ENCODE measurements at places on chromosomes 16 and 17.
A peak's percentile ranks its signal among the peaks of the same experiment; 100 is the strongest.

GRCh38 chr17:57366558-57367351, 110.4 kb downstream of the MSI2 start:
- no peak overlapping the region for H3K27ac ChIP-seq
- no peak overlapping the region for H3K4me3 ChIP-seq
- no peaks in the 10 kb centered on the region for H3K4me1 ChIP-seq
- no peaks in the 10 kb centered on the region for H3K36me3 ChIP-seq
- H3K27me3 ChIP-seq: no peaks in the 10 kb centered on the region

DNA sequence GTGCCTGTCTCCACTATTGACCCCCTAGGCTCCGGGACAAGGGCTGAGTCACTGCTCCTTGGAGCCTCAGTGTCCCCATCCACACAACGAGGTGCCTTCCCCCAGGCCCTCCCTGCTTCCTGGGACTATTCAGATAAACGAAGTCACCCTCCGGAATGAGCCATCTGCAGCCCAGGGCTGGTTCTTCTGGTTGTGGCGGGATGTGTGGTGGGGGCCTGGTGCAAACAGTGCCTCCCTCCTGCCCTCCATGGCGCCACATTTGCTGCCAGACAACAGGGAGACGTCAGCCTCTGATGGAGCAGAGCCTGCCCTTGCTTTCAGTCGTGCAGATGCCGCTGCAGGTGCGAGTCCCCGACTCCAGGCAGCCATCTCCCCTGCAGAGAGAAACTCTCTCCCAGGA, 5.1 kb upstream of the KRT16 start:
- no peak overlapping the region for H3K4me3 ChIP-seq
- H3K36me3 ChIP-seq: no peaks in the 10 kb centered on the region
- DNase-seq: no peak
- no peak overlapping the region for H3K27ac ChIP-seq
- H3K27me3 ChIP-seq: peaks cover 4% of the 10 kb centered on the region

GRCh38 chr16:47995354-47995753, 160.4 kb downstream of the ABCC12 start:
- no peak for DNase-seq
- no peak overlapping the region for H3K4me3 ChIP-seq
- H3K27ac ChIP-seq: no peak overlapping the region
- H3K4me1 ChIP-seq: no peaks in the 10 kb centered on the region
- H3K36me3 ChIP-seq: no peaks in the 10 kb centered on the region

GRCh38 chr17:45073414-45074070, 12.4 kb downstream of the NMT1 start:
- peak overlapping the region; percentile 60 for H3K27ac ChIP-seq
- peaks cover 8% of the 10 kb centered on the region for H3K36me3 ChIP-seq
- H3K4me1 ChIP-seq: peaks cover 8% of the 10 kb centered on the region
- peak; percentile 25 for DNase-seq
- no peaks in the 10 kb centered on the region for H3K27me3 ChIP-seq

DNA sequence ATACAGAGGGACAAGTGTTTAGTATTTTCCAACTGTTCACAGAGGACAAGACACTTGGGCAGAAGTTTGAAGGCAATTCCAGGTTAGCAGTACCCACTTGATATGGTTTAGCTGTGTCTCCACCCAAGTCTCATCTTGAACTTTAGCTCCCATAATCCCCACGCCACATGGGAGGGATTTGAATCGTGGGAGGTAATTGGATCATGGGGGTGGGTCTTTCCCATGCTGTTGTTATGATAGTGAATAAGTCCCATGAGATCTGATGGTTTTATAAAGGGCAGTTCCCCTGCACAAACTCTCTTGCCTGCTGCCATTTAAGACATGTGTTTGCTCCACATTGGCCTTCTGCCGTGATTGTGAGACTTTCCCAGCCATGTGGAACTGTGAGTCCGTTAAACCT, 668.9 kb downstream of the MAF start:
- no peaks in the 10 kb centered on the region for H3K4me1 ChIP-seq
- DNase-seq: no peak
- no peaks in the 10 kb centered on the region for H3K27me3 ChIP-seq
- no peak overlapping the region for H3K4me3 ChIP-seq

GRCh38 chr16:80060470-80060869, 459.9 kb upstream of the MAF start:
- H3K36me3 ChIP-seq: no peaks in the 10 kb centered on the region
- H3K4me3 ChIP-seq: no peak overlapping the region
- peaks cover 6% of the 10 kb centered on the region for H3K4me1 ChIP-seq
- H3K27me3 ChIP-seq: no peaks in the 10 kb centered on the region
- H3K27ac ChIP-seq: no peak overlapping the region

DNA sequence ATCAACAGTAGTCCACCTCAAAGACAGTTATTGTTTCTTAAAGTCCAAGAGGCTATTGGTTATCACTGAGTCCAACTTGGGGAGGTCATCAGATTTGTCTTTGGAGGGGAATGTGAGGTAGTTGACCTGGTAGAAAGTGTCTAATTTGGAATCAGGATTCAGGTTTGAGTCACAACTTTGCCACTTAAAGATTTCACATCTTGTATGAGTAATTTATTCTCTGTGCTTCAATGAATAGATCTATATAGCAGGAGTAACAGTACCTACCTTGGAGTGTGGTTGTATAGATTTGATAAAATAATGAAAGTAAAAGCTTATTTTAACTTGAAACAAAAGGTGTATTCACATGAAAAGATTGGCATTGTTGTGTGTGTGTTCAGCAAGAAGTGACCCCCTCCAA, 119.3 kb upstream of the TBX2 start:
- no peaks in the 10 kb centered on the region for H3K27me3 ChIP-seq
- H3K36me3 ChIP-seq: no peaks in the 10 kb centered on the region
- H3K4me3 ChIP-seq: no peak overlapping the region
- no peak for DNase-seq

- H3K27me3 ChIP-seq: no peaks in the 10 kb centered on the region
- DNase-seq: no peak
- H3K4me1 ChIP-seq: no peaks in the 10 kb centered on the region
- H3K4me3 ChIP-seq: no peak overlapping the region
- no peak overlapping the region for H3K27ac ChIP-seq
- no peaks in the 10 kb centered on the region for H3K36me3 ChIP-seq
These were observed 8.4 kb downstream of the LRRC3C start for GRCh38 chr17:39935909-39936308.

GRCh38 chr16:85011846-85012284, 530 bp upstream of the ZDHHC7 start:
- H3K4me3 ChIP-seq: peak overlapping the region; percentile 81
- H3K27ac ChIP-seq: peak overlapping the region; percentile 98

DNA sequence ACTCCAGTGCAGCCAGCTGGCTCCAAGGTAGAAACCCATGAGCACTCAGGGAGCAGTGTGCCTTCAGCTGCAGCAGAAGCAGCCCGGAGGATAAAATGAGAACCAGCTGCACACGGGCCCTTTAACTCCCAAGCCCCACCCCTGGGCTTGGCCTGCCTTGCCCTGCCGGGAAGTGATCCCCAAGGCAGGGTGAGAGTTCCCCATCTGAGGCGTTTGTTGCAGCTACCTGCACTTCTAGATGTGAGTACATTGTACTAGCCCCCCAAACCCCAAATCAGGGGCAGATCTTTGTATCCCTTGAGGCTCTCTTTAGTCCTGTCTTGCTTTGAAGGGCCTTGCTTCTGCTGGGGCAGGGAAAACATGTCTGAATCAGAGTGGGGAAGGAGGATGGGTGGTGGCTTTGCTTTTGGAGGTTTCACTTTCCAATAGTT, at the start of gene MVP:
MVP (plus strand) TSS at position 192 of the 431 bp plus-strand sequence. CDS start 10,088 bp downstream, outside the sequence.
- H3K36me3 ChIP-seq: no peaks in the 10 kb centered on the region
- H3K27me3 ChIP-seq: no peaks in the 10 kb centered on the region
- DNase-seq: peak; percentile 87
- H3K4me3 ChIP-seq: peak within 1 kb of the TSS; percentile 46
- H3K27ac ChIP-seq: peak within 1 kb of the TSS; percentile 97
- H3K4me1 ChIP-seq: peaks cover 85% of the 10 kb centered on the region

DNA sequence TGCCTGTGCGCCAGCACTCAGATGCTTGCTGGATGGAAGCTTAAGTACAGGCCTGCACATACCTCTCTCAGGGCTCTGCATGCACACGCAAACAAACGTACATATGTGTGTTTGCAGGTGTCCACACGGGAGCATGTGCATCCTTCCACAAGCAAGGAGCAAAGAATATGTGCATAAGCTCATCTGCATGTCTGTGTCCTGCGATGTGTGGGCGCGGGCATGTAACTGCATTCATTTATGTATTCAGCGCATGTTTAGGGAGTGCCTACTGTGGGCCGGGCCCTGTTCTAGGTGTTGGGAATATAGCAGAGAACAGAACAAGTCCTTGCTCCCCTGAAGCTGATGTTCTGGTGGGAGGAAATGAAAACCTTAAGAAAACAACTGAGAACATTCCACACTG, 13.7 kb downstream of the TRPV2 start:
- no peak overlapping the region for H3K27ac ChIP-seq
- no peak for DNase-seq
- no peak overlapping the region for H3K4me3 ChIP-seq

DNA sequence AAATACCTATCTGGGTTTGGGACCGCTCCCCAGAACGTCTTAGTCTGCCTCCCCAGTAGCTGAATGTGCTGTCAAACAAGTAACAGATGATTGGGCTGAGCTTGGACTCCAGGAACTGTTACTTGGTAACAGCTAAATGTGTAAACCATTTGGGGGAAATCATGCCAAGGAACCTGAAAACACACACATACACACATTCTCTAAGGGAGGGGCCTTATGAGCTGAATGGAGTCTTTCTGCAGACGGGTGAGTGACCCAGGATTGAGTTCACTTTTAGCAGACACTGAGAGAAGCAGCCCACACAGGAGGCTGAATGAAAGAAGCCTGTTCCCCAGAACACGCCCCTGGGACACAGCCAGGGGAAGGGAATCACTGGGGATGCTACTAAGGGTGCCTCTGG, 1.6 kb downstream of the ACLY start:
- H3K36me3 ChIP-seq: peaks cover 6% of the 10 kb centered on the region
- H3K27me3 ChIP-seq: no peaks in the 10 kb centered on the region
- no peak for DNase-seq
- peaks cover 26% of the 10 kb centered on the region for H3K4me1 ChIP-seq

- H3K27ac ChIP-seq: no peak overlapping the region
- H3K36me3 ChIP-seq: no peaks in the 10 kb centered on the region
- no peak for DNase-seq
- no peaks in the 10 kb centered on the region for H3K27me3 ChIP-seq
These were observed 21.2 kb upstream of the CMTM4 start for GRCh38 chr16:66717776-66718175.

- peaks cover 8% of the 10 kb centered on the region for H3K36me3 ChIP-seq
- H3K27ac ChIP-seq: peak overlapping the region; percentile 93
- no peak for DNase-seq
- H3K4me3 ChIP-seq: peak overlapping the region; percentile 86
- no peaks in the 10 kb centered on the region for H3K27me3 ChIP-seq
These were observed 599 bp downstream of the TOP3A start for GRCh38 chr17:18314059-18314730.

- H3K4me3 ChIP-seq: peak overlapping the region; percentile 86
- no peak for DNase-seq
- H3K27ac ChIP-seq: peak overlapping the region; percentile 94
- peaks cover 8% of the 10 kb centered on the region for H3K4me1 ChIP-seq
- H3K27me3 ChIP-seq: no peaks in the 10 kb centered on the region
- no peaks in the 10 kb centered on the region for H3K36me3 ChIP-seq
These were observed 598 bp upstream of the PGAP3 start for GRCh38 chr17:39688475-39688835.

GRCh38 chr17:80834893-80835275, 156.8 kb upstream of the CHMP6 start:
- H3K36me3 ChIP-seq: no peaks in the 10 kb centered on the region
- peaks cover 20% of the 10 kb centered on the region for H3K4me1 ChIP-seq
- DNase-seq: no peak

GRCh38 chr16:28984091-28984490, 761 bp upstream of the LAT start:
- H3K4me3 ChIP-seq: no peak overlapping the region
- no peaks in the 10 kb centered on the region for H3K27me3 ChIP-seq
- H3K4me1 ChIP-seq: no peaks in the 10 kb centered on the region
- no peak for DNase-seq

DNA sequence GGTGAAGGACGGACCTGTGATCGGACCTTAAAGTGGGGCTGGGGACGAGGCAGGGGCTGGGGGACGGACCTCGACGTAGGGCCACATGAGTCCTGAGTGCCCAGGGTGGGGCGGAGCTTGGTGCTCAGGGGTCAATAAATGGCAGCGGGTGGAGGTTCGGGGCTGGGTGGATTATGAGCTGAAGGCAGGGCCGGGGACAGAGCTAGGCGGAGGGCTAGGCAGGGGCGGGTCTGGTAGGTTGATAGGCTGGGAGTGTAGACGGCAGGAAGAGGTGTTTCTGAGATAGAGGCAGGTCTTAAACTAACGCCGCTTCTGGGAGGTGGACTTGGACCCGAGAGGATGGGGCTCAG, 733 bp downstream of the CHRNB1 start:
- peak overlapping the region; percentile 36 for H3K27ac ChIP-seq
- no peaks in the 10 kb centered on the region for H3K36me3 ChIP-seq
- no peak overlapping the region for H3K4me3 ChIP-seq
- peak; percentile 91 for DNase-seq
- peaks cover 18% of the 10 kb centered on the region for H3K4me1 ChIP-seq

GRCh38 chr17:44795928-44796327, 34.2 kb downstream of the GJC1 start:
- no peak overlapping the region for H3K4me3 ChIP-seq
- H3K36me3 ChIP-seq: no peaks in the 10 kb centered on the region
- no peak for DNase-seq
- H3K4me1 ChIP-seq: peaks cover 10% of the 10 kb centered on the region

GRCh38 chr16:13269905-13270528, 368.6 kb downstream of the SHISA9 start:
- H3K4me3 ChIP-seq: no peak overlapping the region
- no peak overlapping the region for H3K27ac ChIP-seq
- DNase-seq: no peak
- H3K4me1 ChIP-seq: no peaks in the 10 kb centered on the region
- H3K27me3 ChIP-seq: no peaks in the 10 kb centered on the region

- peaks cover 13% of the 10 kb centered on the region for H3K4me1 ChIP-seq
- no peak overlapping the region for H3K27ac ChIP-seq
These were observed 4.7 kb upstream of the ABCC11 start for GRCh38 chr16:48252013-48252412.

- H3K36me3 ChIP-seq: no peaks in the 10 kb centered on the region
- H3K27me3 ChIP-seq: no peaks in the 10 kb centered on the region
- H3K4me3 ChIP-seq: no peak overlapping the region
- H3K4me1 ChIP-seq: no peaks in the 10 kb centered on the region
These were observed 185.9 kb downstream of the C16orf95 start for GRCh38 chr16:87131061-87131995.

DNA sequence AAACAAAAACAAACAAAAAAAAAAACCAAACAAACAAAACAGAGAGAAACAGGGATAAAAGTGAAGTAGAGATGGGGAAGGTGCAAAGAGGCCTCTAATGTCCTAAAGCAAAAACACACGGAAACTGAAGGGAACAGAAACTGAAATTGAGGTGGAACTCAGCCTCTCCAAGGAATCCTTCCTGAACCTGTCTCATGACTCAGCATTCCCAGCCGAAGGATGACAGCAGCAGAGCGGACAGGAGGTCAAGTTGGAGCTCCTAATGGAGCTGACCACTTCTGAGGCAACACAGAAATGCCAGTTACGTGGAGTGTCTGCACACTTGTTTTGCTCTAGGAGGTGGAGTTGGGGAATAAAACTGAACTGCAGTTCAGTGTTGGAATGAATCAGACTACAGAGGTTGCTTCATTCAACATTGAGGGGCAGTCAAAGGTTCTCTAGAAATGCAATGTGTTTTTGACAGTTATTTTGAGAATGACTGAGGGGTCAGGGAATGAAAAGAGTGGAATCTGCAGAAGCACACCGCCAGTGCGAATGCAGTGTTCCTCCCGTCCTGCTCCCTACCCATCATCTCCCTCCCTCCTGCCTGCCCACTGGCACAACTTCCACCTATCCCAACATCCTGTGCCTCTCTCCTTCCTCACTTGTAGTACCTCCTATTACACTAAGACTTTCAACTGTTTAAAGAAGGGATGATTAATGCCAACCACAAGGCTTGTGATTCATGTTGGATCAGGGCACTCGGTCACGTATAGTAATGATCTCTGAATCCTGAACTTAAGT, 6.3 kb downstream of the UBE2O start:
- H3K27me3 ChIP-seq: no peaks in the 10 kb centered on the region
- H3K4me1 ChIP-seq: peaks cover 2% of the 10 kb centered on the region
- no peaks in the 10 kb centered on the region for H3K36me3 ChIP-seq
- no peak overlapping the region for H3K4me3 ChIP-seq

Measured in transverse colon (tissue), 4 donors.